GM12892 (cell line): ENCODE measurements at places on chromosomes 7 and 10.

- no peak for DNase-seq
Measured at GRCh38 chr10:99779335-99779734, 3.1 kb upstream of the ABCC2 start.

- DNase-seq = no peak
Measured at GRCh38 chr7:128166603-128167041, 74.5 kb upstream of the LEP start.

GRCh38 chr10:13184730-13185514 is 23.6 kb downstream of the MCM10 start:
- no peak for DNase-seq

- DNase-seq = no peak
Measured at GRCh38 chr7:64753032-64753431, 41.2 kb upstream of the ZNF138 start.

- no peak for DNase-seq
Measured at GRCh38 chr10:132388891-132389432, 8.0 kb upstream of the PWWP2B start.

DNA sequence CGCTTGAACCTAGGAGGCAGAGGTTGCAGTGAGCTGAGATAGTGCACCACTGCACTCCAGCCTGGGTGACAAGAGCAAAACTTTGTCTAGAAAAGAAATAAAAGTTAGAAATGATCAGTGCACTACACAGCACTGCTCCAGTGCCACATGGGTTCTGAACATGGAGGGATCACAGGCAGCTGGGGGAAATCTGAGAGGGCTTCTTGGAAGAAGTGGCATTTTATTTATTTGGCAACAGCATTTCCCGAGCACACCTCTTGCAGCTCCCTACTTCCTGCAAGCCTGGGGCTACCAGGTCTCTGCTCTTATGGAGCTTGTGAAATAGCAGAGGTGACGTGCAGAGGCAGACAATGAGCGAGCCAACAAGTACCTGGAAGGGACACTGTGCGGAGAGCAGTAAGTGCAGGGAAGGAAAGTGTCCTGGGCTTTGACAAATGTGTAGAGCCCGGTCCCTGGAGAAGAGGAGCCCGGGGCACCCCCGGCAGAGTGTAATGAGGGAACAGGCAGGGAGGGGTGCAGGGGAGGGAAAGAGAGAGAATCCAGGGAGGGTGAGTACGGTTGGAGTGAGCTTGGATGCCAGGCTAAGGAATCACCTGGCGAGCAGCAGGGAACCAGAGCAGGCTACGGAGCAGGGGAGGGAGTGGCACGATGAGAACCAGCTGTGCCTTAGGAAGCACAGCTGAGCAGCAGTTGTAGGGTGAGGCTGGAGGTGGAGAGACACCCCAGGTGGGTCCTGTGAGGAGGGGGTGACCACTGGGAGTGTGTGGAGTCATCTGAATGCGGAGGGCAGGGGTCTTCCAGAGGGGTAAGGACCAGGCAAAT is 104.6 kb upstream of the CTBP2 start:
- DNase-seq = no peak
